Transverse colon (tissue), 4 donors: ENCODE measurements at places on chromosomes 16 and 17. TPM values are rescaled to one million over a fixed set of nuclear protein-coding genes. Genes with fewer than 3 reads are reported as not detected.

The NOXO1 gene
- 25.7 TPM for total RNA-seq

The TLCD2 gene
- total RNA-seq: 48.6 TPM

The PRR15L gene
- total RNA-seq: 177 TPM

The PEX12 gene
- 5.2 TPM for total RNA-seq

The KCNJ12 gene
- 2.5 TPM for total RNA-seq

The ORC6 gene
- 4.9 TPM for total RNA-seq

The G6PC1 gene
- total RNA-seq: not detected

The CIAPIN1 gene
- 20.9 TPM for total RNA-seq

The ACSM2B gene
- total RNA-seq: not detected

The PLLP gene
- 4.4 TPM for total RNA-seq

The ZFPM1 gene
- 1.2 TPM for total RNA-seq

The BEAN1 gene
- not detected for total RNA-seq

The KRT37 gene
- not detected for total RNA-seq

The RBFOX1 gene
- total RNA-seq: 2.3 TPM

The DRC3 gene
- total RNA-seq: 0.64 TPM

The ZNF205 gene
- 15.0 TPM for total RNA-seq

The CD19 gene
- 9.8 TPM for total RNA-seq

The SHISA6 gene
- 0.32 TPM for total RNA-seq

The KRT27 gene
- 1.1 TPM for total RNA-seq

The TMEM114 gene
- not detected for total RNA-seq

The PPY gene
- total RNA-seq: not detected

The ZFP3 gene
- total RNA-seq: 11.6 TPM

The CDT1 gene
- not detected for total RNA-seq

The CCDC200 gene
- total RNA-seq: not detected

The HEATR9 gene
- not detected for total RNA-seq

The RCVRN gene
- not detected for total RNA-seq
